ENCODE measurements at places on chromosomes 6 and 20. TPM values are rescaled to one million over a fixed set of nuclear protein-coding genes. Genes with fewer than 3 reads are reported as not detected.

DNA sequence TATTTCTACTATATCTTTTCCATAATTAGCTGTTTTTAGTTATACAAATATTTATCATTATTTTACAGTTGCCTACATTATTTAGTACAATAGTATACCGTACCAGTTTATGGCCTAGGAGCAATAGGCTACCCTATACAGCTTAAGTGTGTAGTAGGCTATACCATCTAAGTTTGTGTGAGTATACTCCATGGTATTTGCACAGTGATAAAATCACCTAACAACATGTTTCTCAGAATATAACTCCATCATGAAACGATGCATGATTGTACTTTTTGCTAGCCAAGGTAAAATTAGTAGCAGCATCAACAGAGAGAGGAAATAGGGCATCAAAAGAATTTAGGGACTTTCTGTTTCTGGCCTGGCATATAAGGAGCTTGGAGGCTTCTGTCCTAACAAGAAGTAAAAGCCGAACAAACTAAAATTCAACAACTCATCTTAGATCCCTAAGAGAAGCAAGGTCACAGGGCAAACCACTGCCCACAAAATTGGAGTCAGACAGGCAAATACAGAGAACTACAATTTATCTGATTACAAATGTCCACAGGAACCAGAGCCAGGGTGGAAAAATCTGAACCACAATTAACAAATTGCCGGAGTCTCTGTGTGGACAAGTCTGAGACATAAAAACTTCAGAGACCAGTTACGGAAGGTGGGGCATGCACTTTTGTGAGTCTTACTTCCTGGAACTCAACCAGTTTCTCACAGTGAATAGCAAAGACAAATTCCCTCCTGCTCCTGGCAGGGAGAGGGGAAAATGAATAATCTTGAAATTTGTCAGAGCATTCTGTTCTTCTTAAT lies 671.4 kb downstream of the RFPL4B start:
- DNase-seq, result no peak

- DNase-seq, result no peak
Observed at GRCh38 chr6:163329991-163330390, 84.5 kb upstream of the QKI start.

- DNase-seq, result no peak
Observed at GRCh38 chr20:61798632-61799031, 267.0 kb downstream of the TAF4 start.

- no peak for DNase-seq
Observed at GRCh38 chr20:29079769-29080690, 2177.4 kb upstream of the DEFB115 start.

GRCh38 chr6:33166811-33167210 lies 25.5 kb downstream of the COL11A2 start:
- DNase-seq, result no peak

- DNase-seq, result no peak
Observed at GRCh38 chr6:134741200-134741536, 208.7 kb downstream of the ALDH8A1 start.

GRCh38 chr6:109457562-109457996 lies 2.0 kb upstream of the MICAL1 start:
- DNase-seq, result no peak

DNA sequence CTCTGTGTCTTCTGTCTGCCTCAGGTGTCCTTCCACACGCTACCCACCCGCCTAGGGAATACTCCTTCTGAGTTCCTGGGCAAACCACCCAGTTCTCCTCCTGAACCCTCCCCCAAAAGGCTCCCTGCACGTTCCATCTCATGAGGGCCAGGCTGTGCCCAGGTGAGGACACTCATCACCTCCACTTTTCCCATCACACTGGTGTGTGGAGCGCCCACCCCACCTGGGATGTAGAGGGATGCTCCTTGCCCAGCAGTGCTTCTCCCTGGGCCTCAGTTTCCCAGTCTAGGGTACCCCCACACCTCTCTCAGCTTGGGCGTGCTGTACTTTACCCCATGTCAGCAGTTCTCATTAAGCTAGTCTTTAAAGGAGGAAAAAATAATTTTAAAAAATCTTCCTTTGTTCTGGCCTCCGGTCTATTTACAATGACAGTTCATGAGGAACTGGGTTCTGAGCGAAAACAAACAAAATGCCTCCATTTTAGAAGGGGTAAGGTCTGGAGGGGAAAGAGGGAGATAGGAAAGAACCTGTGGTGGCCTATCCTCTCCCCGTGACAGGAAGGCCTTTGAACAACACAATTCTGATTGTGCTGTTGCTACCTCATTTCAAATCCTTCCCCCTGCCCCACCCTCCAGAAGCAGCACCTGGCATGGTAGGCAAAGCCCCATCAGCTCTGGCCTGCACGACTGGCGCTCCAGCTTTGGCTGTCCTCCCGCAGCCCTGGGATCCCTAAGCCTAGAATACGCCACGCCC lies 1.7 kb upstream of the C20orf203 start:
- no peak for DNase-seq

ERVFRD-1 gene
- not detected for total RNA-seq

ZNF311 gene
- not detected for total RNA-seq

OR12D3 gene
- not detected for total RNA-seq

CFAP61 gene
- total RNA-seq, result 0.41 TPM
